Stimulated activated naive CD4-positive, alpha-beta T cell treated with Interleukin-2 at 50 U/mL for 16 hours (primary cell): ENCODE measurements at places on chromosomes 6 and 20.

DNA sequence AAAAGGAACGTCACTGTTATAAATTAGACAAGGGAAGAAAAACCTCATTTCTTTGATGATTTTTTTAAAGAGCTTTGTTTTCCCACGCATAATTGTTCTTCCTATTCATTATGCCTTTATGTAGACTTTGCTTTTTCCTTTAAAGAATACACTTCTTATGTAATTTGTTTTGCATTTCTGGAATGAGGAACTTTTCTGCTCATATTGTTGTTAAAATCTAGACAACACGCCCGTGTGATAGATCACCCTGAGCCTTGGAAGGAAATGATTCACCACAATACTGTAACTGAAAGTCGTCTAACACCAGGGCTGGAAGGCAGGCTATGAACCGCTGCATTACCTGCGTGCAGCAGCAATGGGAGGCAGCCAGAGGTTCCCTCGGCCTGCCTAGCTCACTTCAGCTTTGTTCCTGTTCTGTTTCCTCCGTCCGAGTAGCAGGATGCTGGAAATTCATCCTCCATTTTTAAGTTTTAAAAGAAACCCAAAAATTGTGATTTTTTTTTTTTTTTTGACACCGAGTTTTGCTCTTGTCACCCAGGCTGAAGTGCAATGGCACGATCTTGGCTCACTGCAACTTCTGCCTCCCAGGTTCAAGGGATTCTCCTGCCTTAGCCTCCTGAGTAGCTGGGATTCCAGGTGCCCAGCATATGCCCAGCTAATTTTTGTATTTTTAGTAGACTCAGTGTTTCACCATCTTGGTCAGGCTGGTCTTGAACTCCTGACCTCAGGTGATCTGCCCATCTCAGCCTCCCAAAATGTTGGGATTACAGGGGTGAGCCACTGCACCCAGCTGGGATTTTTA, 49.6 kb upstream of the ZNF217 start:
- DNase-seq = peak; percentile 60

DNA sequence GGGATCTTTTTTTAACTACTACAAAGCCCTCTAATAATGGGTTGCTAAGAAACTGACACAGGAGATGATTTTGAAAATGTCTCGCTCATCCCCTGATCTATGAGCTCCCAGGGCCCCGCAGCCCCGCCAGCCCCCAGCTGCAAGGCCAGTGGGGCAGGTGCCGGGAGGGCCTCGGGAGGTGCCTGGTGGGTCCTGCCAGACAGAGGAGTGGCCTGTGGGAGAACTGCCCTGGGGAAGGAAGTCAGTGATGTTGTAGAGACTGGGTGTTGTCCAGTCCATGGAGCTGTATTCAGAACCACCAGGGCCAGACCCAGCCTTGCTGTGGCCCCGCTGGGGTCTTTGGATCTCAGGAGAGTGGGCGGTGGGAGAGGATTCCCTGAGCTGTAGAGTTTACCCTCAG, 258.7 kb downstream of the TAF4 start:
- DNase-seq = no peak

DNA sequence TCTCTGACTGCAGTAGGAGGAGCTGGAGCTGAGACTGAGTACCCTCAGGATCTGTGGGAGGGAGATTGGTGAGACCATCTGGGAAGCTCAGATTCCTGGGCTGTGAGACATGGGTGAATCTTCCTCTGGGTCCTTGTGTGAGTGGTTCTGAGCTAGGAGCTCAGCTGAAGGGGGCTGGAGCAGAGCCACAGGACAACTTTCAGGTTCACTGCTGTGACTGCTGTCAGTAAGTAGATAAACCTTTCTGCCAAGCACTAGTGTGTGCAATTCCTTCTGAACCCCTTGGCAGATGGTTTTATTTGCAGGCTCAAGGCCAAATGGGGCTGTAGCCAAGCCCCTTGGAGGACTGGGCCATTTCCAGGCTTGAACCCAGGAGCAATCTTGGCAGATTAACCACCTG, 49.6 kb upstream of the SNAP91 start:
- no peak for DNase-seq

GRCh38 chr6:21780679-21781078, 187.1 kb downstream of the SOX4 start:
- no peak for DNase-seq

DNA sequence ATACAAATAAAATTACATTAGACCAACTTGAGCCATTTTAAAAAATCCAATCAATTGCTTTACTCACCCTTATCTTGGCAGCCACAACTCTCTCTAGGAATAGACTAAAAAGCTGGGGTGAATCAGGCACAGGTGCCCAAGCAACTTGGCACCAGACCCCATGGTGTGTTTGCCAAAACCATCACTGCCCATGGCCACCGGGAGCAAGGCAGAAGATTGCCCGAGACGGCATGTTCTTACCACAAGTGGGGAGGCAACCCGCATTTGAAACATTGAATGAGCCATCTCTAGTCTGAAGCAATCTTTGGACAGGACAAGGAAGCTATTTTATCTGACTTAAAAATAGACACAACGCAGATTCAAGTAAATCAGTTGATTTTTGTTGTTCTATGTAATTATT, 69.0 kb downstream of the SMLR1 start:
- DNase-seq = no peak

GRCh38 chr6:106300944-106301343, 24.6 kb downstream of the ATG5 start:
- no peak for DNase-seq

DNA sequence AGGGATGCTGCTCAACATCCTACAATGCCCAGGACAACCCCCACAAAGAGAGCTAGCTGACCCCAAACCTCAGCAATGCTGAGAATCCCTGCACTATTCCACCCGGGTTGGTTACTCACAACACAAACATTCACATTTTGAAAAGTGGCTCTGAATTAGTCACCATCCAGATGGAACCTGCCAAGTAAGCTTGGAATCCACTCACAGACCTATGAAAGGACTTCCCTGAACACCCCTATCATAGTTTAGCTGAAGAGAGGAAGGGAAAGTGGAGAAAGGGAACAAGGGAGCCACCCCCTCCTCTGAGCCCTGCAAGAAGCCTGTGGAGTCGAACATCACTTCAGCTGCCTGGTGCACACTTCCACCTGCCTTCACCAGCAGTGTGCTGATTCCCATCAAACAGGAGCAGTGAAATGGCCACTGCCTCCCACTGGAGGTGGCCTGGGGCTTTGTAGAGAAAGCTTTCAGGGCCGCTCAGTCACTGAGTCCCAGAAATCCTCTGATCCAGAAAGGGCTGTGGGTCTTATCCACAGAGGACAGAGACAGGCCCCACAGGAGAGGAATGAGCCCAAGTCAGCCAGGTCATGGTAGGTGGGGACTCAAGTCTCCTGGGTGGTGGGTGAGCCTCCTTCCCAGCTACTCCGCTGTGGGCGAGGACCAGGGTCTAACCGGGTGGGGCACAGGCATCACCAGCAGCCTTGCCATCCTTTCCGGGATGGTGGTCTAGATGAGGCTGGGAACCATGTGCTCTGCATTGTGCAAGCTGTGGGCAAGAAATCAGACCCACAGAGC, 203.7 kb downstream of the SYNDIG1 start:
- peak; percentile 3 for DNase-seq

DNA sequence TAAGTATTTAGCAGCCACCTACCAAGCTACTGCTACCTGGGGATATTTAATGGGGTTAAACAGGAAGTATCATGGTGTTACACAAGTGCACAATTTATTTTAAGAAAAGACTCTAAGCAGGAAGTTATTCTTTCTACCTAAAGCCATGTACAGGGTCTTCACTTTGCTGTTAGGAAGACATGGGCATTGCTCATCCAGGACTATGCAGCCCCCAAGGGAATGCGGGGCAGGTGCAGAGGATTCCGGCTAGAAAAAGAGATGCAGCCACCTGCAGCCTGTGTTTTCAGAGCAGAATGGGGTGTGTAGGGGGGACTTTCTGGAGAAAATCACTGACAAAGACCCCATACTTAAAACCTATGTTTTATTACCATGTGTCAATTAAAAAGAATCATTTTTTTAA, 399.1 kb upstream of the NOX3 start:
- no peak for DNase-seq

DNA sequence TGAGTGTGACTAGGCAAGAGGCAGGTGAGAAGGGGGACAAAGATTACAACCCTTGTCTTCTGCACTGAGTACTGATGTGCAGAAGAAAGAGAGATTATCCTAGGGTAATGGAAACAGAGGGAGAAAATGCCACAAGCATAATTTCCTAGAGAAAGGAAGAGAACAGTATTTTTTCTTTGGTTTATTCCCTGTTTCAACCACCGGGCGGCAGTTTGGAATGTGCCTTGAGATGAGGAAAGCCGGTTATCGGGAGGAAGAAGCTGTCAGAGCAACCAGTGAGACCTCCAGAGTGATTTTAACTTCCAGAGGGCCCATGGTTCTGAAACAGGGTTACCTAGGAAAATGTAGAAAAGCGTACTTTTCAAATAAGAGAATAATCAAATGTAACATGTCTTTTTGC, 121.4 kb downstream of the REV3L start:
- no peak for DNase-seq

DNA sequence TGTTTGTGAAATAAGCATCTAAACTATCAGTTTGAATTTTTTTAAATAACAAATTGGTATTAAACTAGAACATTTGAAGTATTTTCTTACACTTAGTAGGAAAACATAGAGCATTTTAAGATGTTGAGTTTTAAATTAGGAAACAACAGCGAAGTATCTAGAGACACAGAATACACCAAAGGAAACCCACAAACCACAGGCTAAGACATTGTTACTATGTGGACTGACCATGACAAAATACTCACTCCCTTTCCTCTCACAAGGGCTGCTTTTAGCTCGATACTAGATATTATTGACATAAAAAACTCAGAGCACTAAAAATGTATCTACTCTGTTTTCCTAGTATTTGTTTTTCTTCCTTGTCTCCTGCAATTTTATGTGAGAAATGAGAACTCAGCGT, 266.0 kb upstream of the CITED2 start:
- DNase-seq = no peak

GRCh38 chr20:15890407-15890982, 682.8 kb downstream of the KIF16B start:
- DNase-seq = no peak

DNA sequence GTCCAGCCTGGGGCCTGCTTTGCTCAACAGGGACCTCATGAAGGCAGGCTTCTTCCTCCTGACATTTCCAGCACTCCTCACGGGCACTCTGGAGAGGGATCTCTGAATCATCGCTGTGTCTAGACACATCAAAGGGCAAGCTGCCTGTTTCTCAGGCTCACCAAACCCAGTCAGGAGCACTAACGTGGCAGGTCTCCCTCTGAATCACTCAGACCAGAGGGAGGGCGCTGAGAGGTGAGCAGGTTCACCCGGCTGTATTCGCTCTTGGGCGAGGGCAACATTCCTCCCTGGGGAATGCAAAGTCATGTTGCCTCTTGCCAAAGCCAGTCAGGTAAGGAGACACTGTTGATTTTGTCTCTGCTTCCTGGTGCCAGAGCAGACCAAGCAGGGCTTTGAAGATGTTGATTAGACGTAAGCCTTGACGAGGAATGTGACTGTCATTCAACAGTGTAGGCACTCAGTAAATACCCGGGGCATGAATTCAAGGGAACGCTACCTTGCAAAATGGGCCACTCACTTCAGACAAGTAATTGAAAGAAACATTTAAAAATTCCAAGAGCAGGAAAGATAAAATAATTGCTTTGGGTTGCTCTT, 50.1 kb downstream of the CYP24A1 start:
- DNase-seq = no peak

- no peak for DNase-seq
Observed at GRCh38 chr20:51327251-51327841, 215.2 kb downstream of the NFATC2 start.

DNA sequence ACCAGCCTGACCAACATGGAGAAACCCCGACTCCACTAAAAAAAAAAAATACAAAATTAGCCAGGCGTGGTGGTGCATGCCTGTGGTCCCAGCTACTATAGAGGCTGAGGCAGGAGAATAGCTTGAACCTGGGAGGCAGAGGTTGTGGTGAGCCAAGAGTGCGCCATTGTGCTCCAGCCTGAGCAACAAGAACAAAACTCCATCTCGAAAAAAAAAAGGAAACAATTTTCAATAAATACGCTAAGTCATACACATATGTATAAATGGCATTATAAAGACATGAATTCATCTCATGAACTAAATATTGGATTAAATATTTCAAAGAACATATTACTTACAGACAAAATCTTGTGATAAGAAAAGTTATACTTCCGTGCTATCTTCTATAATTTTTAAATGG, 2.9 kb downstream of the ARHGAP18 start:
- DNase-seq = no peak

DNA sequence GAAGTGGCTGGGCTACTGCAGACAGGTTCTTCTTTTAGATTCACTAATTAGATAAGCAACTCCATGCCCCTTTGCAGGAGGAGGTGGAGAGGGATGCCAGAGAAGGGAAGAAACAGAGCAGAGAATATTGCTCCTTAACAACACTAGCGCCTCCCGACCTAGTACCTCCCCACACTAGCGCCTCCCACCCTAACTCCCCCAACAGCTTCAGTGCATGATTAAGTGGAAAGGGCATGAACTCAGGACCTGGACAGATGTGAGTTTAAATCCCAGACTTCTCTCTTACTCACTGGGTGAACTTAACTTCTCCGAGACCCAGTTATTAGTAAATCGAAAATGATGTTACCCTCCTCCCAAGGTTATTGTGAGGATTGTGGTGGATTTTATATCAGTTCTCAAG, 25.7 kb downstream of the STX11 start:
- DNase-seq = no peak

GRCh38 chr6:55836945-55837344, 38.4 kb downstream of the BMP5 start:
- no peak for DNase-seq

DNA sequence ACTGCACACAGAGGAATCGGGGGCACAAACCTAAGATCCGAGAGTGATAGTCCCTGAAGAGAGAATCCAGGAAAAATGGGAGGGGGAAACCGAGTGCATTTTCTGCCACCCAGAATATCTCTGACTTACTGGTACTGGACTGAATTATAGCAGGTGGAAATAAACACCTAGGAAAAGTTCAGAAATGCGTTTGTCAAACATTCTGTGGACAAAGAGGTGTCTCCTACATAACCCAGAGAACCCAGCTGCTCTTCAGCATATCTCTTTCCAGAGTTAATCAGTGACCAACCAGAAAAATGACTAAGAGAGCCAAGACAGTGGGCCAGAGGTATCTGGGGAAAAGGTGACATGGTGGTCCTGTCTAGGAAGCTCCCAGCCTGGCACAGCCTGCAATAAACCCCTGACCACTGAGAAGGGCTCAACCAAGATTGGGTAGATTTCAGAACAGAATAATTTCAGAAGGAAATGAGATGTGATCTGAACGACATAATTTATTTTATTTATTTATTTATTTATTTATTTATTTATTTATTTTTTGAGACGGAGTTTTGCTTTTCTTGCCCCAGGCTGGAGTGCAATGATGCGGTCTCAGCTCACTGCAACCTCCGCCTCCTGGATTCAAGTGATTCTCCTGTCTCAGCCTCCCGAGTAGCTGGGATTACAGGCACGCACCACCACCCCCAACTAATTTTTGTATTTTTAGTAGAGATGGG, 6.0 kb upstream of the VNN1 start:
- DNase-seq = no peak

DNA sequence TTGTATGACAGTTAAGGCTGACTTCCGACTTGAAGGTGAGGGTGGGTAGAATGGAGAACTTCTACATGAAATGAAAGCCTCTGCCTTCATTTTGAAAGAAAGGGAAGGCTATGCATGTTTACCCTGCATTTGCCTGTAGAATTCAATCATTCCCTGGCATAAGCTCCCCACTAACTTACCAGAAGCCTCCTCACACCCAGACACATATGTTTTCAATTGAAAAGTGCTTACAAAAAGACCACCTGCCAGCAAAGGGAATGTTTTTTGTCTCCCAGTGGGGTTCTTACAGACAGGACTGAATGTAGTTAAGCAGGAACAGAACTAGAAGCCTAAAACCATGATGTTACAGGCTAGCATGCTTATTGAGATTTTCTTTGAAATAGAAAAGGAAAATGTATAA, 392.1 kb upstream of the HSF2 start:
- DNase-seq = no peak

- no peak for DNase-seq
Observed at GRCh38 chr20:43011491-43011890, 178.2 kb downstream of the PTPRT start.
